ENCODE measurements at places on chromosomes 5 and 9.

GRCh38 chr9:114607671-114608524 lies 3.2 kb upstream of the TMEM268 start:
- DNase-seq, result no peak
- no peak overlapping the region for H3K4me3 ChIP-seq
- H3K27me3 ChIP-seq, result no peaks in the 10 kb centered on the region
- no peaks in the 10 kb centered on the region for H3K36me3 ChIP-seq
- no peak overlapping the region for H3K27ac ChIP-seq

DNA sequence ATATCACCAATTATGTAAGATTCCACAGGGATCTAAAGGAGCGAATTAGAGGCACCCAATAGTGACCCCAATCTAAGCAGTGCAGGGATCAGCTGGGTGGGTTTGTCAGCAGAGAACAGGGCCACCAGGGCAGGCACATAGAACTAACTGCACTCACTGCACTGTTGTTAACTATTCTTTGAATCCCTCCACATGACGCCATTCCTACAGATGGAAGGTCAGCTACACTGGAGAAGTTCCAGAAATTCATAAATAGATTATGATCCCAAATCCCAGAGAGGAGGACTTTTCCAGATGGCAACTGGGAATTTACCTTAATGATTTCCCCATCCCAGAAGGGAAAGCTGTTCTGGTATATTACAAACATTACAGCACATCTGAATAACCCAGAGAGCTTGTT lies 84.2 kb downstream of the THBS4 start:
- peaks cover 41% of the 10 kb centered on the region for H3K4me1 ChIP-seq
- H3K27me3 ChIP-seq, result no peaks in the 10 kb centered on the region
- H3K36me3 ChIP-seq, result no peaks in the 10 kb centered on the region
- no peak for DNase-seq
- no peak overlapping the region for H3K27ac ChIP-seq

DNA sequence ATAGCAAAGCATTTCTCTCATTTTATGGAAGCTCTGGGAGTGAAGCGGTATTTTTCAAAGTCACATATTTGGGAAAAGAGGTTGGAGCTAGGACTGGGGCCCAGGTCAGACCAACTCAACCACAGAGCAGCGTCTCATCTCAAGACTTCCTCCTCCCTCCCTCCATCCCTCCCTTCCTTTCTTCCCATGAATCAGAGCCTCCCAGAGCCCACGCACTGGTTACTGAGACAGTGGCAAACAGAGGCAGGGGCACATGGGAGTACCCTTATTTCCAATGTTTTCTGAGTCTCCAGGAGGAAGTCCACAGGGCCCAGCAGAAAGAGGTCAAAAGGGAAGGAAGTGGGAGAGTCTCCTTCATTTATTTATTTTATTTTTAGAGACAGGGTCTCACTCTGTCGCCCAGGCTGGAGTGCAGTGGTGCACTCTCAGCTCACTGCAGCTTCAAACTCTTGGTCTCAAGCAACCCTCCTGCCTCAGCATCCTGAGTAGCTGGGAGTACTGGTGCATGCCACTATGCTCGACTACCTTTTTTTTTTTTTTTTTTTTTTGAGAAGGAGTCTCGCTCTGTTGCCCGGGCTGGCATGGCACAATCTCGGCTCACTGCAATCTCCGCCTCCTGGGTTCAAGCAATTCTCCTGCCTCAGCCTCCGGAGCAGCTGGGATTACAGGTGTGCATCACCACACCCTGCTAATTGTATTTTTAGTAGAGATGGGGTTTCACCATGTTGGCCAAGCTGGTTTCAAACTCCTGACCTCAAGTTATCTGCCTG lies 52.5 kb upstream of the CDKN2AIPNL start:
- no peak overlapping the region for H3K4me3 ChIP-seq
- H3K36me3 ChIP-seq, result no peaks in the 10 kb centered on the region
- DNase-seq, result no peak
- peaks cover 21% of the 10 kb centered on the region for H3K4me1 ChIP-seq

DNA sequence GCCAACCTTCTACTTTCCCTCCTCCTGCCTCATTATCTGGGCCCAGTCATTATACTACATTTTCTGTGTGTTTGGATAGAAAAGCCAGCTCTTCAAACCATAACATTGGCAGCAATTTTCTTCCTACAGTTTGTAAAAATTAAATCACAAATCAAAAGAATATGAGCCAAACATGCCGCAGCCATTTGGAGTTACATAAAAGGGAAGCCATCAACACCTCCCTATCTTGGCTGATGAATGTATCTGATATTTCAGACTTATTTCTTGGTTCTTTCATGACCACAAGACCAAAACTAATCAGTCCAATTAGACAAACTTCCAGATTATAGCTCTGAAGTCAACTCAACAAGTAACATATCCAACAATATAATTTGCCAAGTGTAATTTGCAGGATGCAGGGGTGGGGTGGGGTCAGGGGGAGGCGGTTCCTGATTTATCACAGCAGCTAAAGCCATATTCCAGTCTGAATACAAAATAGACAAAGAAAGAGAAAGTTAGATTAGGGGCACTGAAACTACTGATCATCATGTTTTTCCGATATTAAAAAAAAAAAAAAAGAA lies 89.4 kb upstream of the CNTLN start:
- H3K36me3 ChIP-seq, result no peaks in the 10 kb centered on the region
- no peaks in the 10 kb centered on the region for H3K4me1 ChIP-seq
- no peak overlapping the region for H3K27ac ChIP-seq
- no peak for DNase-seq

Data from CD4-positive, alpha-beta memory T cell (primary cell).